ENCODE measurements at places on chromosomes 4 and X.

- DNase-seq = no peak
Measured at GRCh38 chr4:5990446-5991160, 27.6 kb downstream of the C4orf50 start.

DNA sequence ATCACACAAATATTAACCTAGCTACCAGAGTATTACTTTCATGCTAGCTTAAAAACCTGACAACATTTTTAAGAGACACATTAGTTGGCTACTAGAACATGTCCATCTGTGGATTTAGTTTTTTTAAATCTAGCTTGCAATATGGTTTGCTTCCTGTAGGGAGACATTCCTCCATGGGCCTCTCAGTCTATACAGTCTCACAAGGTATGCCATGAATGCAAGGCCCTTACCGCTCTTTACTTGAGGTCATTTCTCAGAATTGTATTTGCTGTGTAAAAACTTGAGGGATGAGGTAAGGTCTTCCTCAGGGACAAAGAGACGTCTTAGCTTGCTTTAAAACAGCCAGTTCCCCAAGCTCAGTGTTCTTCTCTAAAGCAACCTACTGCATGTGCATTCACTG, 26.9 kb downstream of the UBA6 start:
- no peak for DNase-seq

DNA sequence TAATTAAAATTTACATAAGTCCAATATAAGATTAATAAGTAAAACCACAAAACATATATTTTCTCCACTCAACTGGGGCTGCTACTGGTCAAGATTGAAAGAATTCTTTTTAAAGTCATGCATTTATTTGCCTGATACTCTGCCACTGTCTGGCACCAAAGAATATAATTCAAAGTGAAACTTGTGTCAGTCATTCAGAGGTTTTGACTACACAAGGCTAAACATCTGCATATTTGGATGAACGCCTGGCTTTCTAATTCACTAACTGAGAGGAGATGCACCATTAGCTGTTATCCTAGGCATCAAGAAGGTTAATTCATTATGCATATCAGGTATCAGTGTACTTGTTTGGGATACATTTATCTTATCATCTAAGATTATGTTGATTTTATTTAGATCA, 598.5 kb downstream of the CENPC start:
- DNase-seq = no peak

- DNase-seq = no peak
Measured at GRCh38 chr4:178356725-178357124, 914.5 kb upstream of the AGA start.

GRCh38 chrX:16511796-16512776, 137.9 kb upstream of the S100G start:
- no peak for DNase-seq

All from stimulated activated naive CD8-positive, alpha-beta T cell treated with anti-CD3 and anti-CD28 coated beads, Interleukin-15, Interleukin-2, amounts not matched to agents 100 U/mL and 50 U/mL, for 24 hours (primary cell).